ENCODE measurements at places on chromosomes 5 and 9.

DNA sequence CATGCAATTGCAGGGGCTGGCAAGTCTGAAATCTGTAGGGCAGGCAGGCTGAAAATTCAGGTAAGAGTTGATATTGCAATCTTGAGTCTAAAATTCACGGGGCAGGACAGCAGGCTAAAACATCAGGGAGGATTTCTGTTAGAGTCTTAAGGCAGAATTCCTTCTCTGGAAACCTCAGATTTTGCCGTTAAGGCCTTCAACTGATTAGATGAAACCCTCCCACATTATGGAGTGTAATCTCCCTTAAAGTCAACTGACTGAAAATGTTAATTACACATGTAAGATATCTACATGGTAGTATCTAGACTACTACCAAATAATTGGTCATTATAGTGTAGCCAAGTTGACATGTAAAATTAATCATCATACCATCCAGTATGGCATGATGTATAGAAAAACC lies 3.1 kb upstream of the ZNF169 start:
- no peak for DNase-seq

DNA sequence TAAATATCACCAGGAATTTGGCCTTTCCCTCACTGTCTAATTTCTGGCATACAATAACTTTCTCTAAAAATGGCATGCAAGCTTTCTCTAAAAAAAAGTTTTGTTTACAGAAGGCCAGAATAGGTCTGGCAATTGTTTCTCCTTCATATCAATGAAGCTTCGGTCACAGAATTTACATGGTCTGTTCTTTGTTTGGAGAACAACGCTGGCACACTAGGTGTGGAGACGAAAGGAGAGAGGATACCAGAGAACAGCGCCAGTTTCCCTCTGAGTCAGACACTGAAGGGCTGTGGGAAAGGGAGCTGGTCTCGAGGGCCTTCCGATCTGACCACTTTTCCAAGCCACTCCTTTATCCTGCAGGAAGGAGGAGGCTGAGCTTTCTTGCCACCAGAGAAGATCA lies 60.1 kb upstream of the ITGA1 start:
- DNase-seq, result no peak

DNA sequence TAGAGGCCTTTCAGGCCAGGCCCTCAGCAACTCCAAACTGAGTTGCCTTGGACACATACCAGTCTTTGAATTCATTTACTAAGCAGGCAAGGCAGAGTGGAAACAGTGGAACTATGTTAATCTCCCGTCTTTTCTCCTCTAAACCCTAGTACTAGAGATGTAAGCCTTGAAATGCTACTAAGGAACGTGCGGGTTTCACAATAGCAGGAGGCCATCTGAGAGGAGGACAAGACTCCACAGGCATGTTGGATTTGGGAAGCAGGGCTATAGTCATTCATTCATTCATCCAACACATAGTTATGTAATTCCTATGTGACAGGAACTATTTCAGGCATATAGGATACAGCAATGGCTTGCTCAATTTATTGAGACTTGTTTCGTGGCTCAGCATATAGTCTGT lies 3.3 kb upstream of the OCLN start:
- no peak for DNase-seq

DNA sequence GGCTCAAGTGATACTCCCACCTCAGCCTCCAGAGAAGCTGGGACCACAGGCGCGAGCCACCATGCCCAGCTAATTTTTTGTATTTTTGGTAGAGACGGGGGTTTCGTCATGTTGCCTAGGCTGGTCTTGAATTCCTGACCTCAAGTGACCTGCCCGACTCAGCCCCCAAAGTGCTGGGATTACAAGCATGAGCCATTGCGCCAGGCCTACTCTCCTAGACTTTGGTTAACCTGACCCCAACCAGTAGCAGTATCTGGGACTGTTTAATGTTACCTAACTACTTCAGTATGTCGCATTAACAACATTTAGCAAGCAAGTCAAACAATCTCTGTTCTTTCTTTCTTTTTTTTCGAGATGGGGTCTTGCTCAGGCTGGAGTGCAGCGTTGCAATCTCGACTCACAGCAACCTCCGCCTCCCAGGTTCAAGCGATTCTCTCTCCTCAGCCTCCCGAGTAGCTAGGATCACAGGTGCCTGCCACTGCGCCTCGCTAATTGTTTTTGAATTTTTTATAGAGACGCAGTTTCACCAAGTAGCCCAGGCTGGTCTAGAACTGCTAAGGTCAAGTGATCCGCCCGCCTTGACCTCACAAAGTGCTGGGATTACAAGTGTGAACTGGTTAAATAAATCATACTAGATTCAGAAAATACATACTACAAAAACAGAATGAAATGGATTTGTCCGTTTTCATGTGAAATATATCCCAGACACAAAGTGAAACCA lies 2.0 kb downstream of the AK3 start:
- DNase-seq, result no peak

DNA sequence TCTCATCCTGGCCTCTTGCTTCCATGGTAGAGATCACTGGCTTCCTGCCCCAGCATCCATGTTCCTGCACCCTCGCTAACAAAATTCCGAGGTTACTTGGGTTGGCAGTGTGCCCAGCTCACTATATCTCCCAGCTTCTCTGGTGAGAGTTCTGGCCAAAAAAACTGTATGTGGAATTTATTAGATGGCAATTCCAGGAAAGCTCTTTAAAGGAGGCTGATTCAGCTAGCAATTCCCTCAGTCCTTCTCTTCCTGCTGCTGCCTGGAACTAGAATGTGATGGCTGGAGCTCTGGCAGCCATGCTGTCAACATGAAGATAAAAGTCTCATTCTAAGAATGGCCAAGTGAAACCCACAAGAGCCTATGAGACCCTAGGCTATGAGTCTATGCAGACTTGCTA lies 88.8 kb downstream of the SECISBP2 start:
- DNase-seq, result no peak

DNA sequence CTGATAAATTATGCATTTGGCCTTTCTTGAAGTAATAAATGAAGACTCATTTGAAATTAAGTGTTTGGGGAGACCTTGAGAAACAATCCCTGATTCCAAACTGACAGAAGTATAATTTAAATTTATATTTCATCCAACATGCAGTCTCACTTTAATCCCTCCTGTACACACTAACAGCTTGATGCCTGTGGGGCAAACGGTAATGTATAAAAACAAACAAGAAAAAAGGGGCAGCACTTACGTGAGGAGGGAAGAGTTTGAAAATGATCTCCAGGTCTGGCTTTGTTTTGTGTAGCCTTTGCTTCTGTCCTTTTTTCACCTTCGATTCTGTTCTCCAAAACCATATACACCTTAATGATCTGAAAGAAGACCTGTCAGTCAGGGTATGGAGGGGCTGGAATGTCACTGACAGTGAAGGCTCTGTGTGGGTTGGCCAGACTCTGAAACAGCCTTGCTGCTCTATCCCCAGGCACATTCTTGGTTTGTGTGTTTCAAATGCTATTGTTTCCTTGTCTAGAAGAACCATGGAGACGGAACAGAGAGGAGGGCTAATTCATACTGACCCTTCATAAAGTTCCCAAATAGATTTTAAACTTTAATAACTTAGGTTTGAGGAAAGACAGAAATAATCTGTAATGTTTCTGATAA lies 338.2 kb upstream of the WWC1 start:
- DNase-seq, result no peak

- no peak for DNase-seq
These were observed 18.4 kb upstream of the ADRA1B start for GRCh38 chr5:159897786-159898393.

DNA sequence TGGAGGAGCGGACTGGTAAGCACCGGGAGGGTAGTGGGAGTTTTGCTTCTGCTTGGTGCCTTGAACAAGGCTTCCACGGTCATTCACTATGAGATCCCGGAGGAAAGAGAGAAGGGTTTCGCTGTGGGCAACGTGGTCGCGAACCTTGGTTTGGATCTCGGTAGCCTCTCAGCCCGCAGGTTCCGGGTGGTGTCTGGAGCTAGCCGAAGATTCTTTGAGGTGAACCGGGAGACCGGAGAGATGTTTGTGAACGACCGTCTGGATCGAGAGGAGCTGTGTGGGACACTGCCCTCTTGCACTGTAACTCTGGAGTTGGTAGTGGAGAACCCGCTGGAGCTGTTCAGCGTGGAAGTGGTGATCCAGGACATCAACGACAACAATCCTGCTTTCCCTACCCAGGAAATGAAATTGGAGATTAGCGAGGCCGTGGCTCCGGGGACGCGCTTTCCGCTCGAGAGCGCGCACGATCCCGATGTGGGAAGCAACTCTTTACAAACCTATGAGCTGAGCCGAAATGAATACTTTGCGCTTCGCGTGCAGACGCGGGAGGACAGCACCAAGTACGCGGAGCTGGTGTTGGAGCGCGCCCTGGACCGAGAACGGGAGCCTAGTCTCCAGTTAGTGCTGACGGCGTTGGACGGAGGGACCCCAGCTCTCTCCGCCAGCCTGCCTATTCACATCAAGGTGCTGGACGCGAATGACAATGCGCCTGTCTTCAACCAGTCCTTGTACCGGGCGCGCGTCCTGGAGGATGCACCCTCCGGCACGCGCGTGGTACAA lies 556 bp downstream of the PCDHGC3 start:
- DNase-seq, result no peak

DNA sequence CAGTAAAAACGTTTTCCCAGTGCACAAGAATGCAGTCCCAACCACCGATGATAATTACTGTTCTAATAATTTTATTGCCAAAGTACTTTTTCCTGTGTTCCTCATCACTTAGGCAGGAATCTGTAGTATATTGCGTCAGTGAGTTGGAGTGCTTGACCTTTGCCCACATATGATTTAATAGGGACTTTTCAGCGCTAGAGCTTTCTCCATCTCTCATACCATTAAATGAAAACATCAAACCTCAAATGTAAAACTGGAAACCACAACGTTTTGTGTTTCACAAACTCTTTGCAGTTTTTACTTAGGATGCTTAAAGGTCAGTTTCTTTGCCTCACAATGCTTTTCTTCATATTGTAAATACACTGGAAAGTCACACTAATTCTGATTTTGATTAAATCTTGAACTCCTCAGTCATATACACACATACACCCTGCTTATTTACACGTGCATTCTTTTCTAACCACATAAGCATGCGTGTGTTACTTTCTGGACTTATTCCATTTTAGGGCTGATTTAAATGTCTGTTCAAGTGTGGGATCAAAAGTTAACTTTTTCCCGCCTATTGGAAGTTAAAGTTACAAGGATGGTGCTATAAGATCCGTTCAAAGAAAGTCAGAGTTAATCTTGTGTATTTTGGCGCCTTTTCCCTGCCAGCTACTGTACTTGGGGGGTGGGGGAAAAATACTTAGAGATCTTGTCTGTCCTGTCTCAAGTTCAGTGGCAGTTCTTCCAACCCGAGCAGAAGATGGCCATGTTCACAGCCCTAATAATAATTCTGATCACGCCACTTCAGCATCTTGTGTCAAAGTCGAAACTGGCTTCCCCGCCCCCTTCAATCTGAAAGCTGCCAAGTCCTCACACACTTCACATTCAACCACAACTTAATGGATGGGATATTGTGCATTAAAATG lies 6.6 kb upstream of the NFIB start:
- DNase-seq, result no peak

DNA sequence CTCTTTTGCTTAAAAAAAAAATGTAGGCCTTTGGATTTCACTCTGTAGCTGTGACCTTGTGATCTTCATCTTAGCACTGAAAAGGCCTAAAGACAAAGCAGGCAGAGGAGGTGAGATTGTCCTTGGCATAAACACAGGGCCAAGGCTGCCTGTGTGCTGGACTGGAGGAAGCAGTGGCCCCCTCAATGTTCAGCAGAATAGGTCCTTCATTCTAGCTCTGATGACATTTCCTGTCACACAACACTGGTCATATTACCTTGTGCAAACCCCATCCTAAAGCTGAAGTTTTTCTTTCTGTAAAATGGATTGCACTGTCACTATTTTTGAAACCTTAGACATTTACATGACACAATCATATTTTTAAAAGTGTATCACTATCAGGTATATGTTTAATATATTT lies 147.4 kb downstream of the INSYN2B start:
- no peak for DNase-seq

- no peak for DNase-seq
These were observed 175.4 kb downstream of the MED10 start for GRCh38 chr5:6202968-6203365.

- no peak for DNase-seq
These were observed 1319.3 kb upstream of the C9orf72 start for GRCh38 chr9:28892538-28892937.

- no peak for DNase-seq
These were observed 1413.1 kb upstream of the CDH9 start for GRCh38 chr5:28451483-28451882.

DNA sequence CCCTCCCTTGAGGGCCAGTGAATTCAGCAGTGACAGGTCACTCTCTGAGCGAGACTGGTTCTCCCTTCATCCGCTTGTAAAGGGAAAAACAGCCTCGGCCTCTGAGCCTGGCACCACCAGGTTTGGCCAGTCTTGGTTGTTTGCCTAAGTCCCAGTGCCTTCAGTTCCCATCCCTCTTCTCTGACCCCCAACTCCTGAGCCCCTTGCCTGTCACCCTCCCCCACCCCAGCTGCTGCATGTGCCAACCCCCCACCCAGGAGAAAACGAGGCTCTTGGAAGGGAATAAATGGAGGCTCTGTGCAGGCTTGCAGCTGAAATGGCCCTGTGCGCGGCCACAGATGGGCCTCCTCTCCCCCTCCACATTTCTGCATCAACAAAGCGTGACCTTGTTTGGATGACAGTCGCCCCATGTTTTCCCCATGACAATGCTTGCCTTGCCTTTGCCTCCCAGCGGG lies 3.1 kb downstream of the URM1 start:
- DNase-seq, result no peak

DNA sequence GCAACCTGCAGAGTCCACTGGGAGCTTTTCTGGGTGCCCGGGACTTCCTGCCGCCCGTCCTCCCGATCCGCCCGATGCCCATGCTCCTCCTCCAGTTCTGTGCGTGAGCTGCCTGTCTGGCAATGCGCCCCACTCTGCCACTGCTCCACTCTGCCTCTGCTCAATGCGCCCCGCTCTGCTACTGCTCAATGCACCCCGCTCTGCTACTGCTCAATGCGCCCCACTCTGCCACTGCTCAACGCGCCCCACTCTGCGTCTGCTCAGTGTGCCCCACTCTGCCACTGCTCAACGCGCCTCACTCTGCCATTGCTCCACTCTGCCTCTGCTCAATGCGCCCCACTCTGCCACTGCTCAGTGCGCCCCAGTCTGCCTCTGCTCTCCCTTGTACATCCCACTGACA lies 436.0 kb downstream of the NR2F1-AS1 start:
- DNase-seq, result no peak

GRCh38 chr5:40680741-40681362 lies 1.1 kb downstream of the PTGER4 start:
- peak; percentile 70 for DNase-seq

- no peak for DNase-seq
These were observed 11.4 kb downstream of the YTHDC2 start for GRCh38 chr5:113524927-113525326.

- DNase-seq, result no peak
These were observed 510.1 kb upstream of the CDH9 start for GRCh38 chr5:27548484-27548883.

- no peak for DNase-seq
These were observed 152.6 kb upstream of the MSX2 start for GRCh38 chr5:174571662-174572397.

Data from activated naive CD8-positive, alpha-beta T cell treated with anti-CD3 and anti-CD28 coated beads, Interleukin-2, amount 10 ng/mL, durations not matched to agents 7 days and 5 days (primary cell).